ENCODE measurements at places on chromosomes 5 and 9.

DNA sequence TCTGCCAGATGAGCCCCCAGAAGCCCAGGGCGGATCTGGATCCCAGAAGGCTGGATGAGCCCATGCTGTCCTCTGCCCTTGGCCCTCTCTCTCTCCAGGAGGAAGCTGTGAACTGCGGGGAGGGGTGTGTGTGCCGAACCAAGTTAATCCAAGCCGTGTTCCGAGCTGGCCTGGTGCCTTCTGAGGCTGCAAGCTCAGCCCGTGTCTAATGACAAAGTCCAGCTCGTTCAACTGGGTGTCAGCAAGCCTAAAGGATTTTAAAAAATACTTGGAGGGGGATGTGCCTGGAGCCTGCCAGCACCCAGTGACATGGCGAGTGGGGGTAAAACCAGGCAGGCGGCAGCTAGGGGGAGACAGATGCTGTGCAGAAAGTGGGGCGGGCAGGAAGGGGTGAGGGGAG, 8.0 kb downstream of the STC2 start:
- no peak for DNase-seq

- DNase-seq = no peak
Observed at GRCh38 chr9:83271665-83272071, 208.7 kb upstream of the RASEF start.

- DNase-seq = no peak
Observed at GRCh38 chr5:74016373-74016772, 390.4 kb downstream of the ARHGEF28 start.

- DNase-seq = no peak
Observed at GRCh38 chr9:136614967-136615623, 47.6 kb upstream of the EGFL7 start.

- DNase-seq = peak; percentile 62
Observed at GRCh38 chr9:96566498-96567202, 53.0 kb downstream of the CDC14B start.

GRCh38 chr5:119273391-119273839, 82.4 kb upstream of the TNFAIP8 start:
- no peak for DNase-seq

GRCh38 chr5:136195971-136196820, 3.2 kb upstream of the SMIM32 start:
- no peak for DNase-seq

DNA sequence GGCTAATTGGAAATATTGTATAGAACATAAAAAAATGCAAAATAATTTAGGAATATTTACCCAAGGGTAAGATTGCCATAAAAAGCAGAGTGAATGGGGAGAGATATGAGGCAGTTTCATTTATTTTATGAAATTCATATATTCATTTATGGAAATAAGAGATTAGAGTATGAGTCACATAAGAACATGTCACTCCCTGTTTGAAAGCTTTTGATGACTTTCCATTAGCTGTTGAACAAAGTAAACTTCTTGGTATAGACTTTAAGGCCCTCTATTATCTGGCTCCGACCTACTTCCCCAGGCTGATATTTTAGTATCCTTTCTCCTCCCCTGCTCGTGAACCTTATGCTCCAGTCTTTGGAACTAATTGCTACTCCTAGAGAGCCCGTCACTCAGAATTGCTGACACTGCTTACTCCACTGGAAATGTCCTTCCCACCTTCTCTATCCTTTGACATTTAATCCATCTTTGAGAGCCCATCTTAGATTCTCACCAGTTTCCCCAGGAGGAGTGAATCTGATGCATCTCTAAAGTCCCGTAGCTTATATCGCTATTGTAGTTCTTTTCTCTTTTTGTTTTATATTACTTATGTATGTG, 8.9 kb upstream of the ACTBL2 start:
- DNase-seq = no peak

- no peak for DNase-seq
Observed at GRCh38 chr5:39080597-39081204, 6.5 kb upstream of the RICTOR start.

DNA sequence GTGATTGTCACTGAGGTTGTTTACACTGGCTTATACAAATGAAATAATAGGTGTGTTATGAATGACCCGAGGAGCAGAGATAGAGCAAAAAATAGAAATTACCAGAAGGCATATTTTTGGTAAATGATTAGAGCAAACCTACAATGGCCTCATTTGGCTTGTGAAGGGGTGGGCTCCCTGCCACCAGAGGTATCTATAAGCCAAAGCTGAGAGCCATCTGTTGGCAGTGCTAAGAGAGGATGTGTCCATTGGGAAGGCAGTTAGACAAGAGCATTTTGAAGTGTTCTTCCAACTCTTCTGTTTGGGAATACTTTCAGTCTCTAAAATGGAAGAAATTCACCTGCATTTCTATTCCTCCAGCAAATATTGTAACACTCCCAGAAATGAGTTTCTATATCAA, 10.6 kb downstream of the NIPAL4 start:
- DNase-seq = no peak

DNA sequence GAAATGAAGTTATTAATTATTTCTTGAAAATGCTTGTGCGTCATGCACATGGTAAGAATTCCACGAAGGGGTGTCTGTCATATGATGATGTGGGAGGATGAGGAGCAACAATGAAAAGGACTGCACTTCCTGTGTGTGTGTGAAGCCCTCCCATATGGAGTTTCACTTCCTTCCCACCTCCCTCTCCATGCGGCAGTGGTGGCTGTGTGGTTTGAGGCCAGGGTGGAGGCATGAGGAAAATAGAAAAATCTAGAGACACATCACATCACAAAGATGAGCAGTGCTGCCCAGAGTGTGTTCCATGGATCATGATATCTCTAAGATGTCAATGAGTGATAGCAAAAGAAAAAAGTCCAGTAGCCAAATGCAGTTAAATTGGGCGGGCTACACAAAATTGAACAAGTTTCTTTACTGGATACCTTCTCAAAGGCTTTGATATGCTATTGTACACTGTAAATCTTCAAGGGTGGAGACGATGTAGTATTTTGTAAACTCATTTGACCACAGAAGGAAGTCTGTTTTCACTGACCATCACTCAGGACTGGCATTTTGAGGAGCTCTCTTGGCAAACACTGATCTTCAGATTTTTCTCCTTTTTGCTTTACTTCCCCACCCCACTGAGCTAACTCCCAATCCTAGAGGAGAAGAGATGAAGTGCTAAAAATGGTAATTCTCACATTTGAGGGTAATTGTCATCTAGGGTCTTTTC, 55.7 kb upstream of the EQTN start:
- no peak for DNase-seq

DNA sequence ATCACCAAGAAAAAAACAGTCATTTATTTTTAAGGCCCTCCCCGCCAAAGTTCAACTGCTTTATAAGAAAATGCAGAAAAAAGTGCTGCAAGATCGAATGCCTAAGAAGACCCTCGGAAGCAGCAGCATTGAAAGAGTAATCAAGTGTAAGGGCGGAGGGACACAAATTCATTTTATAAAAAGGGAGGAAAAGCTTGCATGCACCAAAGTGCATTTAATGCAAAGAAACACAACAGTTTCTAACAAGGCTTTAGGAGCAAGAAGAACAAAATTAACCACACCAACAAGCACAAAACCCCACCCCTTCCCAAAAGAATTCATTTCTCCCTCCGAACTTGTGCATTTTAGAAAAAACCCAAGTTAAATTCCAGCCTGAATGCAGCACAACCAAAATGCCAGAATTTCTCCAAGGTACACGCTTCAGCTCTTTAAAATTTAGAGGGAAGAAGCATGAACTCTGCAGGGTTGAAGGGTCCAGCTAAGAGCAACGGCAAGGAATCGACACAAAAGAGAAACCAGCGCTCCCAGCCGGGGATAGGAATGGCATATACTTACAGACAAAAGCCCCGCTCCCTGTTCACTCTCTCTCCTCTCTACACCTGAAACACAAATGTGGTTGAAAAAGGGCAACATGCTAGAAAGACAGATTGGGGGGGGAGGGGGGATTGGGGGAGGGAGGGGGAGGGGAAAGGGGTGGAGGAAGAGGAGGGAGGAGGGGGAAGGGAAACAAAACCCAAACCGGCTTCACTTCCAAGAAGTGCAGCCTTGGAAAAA, at the start of gene NREP:
Gene NREP (minus strand): TSS at position 614 of the 774 bp plus-strand sequence. CDS start 1,422 bp downstream, outside the sequence.
- DNase-seq = peak; percentile 3

GRCh38 chr9:32665101-32665500, 29.6 kb upstream of the TAF1L start:
- DNase-seq = no peak

GRCh38 chr9:106321394-106322180, 541.4 kb upstream of the ZNF462 start:
- DNase-seq = no peak

DNA sequence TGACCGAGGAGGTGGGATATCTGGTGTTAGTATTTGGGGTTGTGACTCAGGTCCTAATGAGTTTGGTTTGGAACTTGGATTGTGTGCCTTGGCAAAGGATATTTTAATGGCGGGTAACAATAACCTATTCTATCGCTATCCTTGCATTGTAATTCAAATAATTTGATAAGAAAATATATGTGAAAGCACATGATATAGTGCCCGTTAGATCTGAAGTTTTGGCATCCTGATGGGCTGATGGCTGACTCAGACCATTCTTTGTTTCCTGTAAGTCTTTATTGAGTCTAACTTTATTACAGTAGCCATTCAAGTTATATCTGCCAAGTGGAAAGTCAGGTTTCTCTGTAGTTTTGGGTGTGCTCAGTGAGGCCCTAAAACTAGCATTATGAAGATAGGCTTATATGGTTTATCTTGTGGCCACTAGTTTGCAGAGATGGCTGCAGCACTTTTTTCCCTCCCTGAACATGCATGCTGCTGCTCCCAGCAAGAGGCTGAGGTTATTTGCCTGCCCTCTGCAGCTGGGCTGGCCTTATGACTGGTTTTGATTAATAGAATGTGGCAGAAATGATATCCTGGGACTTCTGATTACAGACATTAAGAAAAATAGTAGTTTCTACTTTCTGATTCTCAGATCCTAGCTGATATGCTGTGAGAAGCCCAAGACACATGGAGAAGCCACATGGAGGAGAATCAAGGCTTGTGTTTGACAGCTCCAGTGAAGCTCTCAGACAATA, 46.6 kb downstream of the CFAP95 start:
- DNase-seq = no peak

DNA sequence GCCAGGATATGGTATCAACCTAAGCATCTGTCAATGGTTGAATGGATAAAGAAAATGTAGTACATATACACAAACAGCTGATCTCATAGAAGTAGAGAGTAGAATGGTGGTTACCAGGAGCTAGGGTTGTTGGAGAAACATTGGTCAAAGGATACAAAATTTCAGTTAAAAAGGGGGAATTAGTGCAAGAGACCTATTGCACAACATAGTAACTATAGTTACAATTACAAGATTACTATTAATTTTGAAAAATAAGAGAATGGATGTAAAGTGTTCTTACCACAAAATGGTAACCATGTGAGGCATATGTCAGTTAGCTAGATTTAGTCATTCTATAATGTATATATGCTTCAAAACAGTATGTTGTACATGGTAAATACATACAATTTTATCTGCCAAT, 28.8 kb upstream of the ELOVL7 start:
- no peak for DNase-seq

- no peak for DNase-seq
Observed at GRCh38 chr9:98635374-98635773, 73.4 kb downstream of the GABBR2 start.

DNA sequence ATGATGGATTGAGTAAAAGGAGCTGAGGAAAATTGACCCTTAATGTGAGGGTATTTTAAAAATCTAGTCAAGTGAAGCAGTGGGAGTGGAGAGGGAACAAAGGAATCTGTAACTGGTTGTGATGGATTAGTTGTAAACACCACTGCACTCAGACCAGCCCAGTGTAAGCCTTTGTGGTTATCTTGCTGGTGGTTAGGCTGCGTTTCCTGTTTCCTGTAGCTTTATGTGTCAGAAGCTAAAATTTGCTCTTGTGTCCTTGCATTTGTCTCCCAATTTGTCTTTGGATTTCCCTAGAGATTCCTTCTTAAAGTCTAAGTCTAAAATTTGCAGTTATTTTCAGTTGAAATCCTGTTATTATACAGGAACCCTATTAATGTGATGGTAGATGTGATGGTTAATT, 6.3 kb downstream of the IFNA21 start:
- no peak for DNase-seq

DNA sequence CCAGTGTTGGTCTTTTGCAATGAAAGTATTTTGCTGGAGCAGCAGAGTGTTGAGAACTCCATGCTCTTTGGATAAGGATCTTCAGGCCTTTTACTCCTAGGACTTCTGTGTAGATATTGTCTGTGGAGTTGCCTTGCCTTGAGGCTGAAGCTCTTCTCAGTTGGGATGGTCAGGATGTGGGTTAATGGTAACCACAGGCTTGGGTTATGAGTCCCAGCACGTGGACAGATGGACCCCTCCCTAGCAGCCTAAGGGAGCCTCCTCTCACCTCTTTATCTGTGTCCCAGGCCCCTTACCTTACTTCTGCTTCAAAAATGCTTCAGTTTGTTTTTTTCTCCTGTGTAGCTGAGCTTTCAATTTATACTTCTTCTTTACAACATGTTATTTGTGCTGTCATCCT, 109.9 kb downstream of the MEGF10 start:
- no peak for DNase-seq

- DNase-seq = peak; percentile 33
Observed at GRCh38 chr9:126490871-126491567, 122.7 kb upstream of the LMX1B start.

- DNase-seq = no peak
Observed at GRCh38 chr9:138067613-138068367, 190.2 kb downstream of the CACNA1B start.

- DNase-seq = no peak
Observed at GRCh38 chr5:179264053-179264782, 81.0 kb downstream of the ADAMTS2 start.

DNA sequence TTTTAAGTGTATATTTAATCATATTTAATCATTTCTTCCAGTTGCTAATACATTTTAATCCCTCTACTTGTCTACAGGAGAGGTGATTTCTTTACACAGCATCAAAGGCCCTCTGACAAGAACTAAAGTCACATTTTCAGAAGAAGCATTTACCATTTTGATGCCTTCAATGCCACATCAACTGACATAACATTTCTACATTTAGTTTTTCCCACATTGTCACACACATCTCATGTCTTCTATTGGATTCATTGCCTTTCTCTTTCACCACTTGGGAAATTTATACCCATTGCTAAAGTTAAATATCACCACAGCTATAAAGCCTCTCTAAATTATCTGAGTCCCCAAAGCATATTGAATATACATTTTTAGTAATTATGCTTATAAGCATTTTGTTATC, 1907.5 kb upstream of the CDH9 start:
- no peak for DNase-seq

DNA sequence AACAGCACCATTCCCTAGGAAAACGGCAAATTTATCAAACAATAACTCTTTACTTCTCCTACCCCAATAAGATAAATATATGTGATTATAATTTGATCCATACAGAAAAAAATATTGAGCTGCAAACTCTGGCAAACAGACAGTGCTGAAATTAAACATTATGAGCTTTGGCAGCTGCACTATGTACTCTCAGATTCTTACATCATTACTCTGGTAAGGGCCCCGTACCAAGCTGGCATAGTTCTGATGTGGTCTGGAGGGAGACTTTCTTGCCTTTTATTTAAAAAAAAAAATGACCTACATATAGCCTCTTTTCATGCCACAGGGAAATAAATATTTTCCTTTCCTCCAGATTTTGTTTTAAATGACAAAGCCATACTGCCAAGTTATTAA, 95.0 kb downstream of the NR6A1 start:
- DNase-seq = no peak
